Calu3 (cell line): ENCODE measurements at places on chromosomes 2 and 18.

GRCh38 chr2:23409248-23409647 lies 24.3 kb downstream of the KLHL29 start:
- no peak for DNase-seq

GRCh38 chr2:238965371-238966071 lies 117.6 kb downstream of the TWIST2 start:
- no peak for DNase-seq

DNA sequence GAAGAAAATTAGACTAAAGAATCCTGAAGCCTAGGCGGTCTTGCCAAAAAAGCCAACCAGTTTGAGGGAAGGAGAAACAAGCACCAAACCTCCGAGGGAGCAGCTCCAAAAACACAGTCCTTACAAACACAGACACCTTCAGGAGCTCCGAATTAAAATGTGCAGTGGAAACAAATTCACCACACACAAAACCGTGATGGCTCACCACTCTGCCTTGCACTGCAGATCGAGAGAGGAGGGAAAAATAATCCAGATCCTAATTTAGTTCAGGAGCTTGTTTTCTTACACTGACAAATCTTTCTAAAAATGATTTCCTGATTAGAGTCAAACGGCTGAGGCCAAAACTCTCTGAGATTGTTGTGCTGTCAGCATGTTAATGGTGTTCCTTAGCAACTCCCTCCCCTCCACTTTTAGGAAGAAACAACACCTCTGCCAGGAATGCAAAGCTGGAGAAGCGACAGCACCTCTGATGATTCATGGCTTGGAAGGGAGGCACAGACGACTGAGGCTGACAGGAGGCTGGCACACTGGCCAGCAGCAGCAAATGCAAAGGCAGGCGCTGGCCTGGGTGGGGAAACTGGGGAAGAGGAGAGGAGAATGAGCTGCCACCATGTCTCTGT lies 249.4 kb upstream of the KLHL29 start:
- DNase-seq = no peak

GRCh38 chr2:34949316-34949715 lies 1350.2 kb upstream of the FAM98A start:
- DNase-seq = no peak

DNA sequence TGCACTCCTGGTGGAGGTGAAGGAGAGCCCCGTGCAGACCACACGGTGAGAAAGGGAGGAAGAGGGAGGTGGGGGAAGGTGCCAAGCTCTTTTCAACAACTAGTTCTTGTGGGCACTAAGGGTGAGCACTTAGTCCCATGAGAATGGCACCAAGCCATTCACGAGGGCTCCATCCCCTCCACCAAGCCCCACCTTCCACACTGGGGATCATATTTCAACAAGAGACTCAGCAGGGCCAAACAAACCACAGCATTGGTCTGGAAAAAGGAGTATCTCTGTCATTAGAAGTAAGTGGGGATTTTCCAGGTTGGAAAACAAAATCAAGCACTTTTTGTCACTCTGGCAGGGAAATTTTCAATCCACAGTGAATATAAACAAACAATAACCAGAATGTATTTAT lies 38.4 kb downstream of the ZAP70 start:
- DNase-seq = no peak
